ACHN (cell line): ENCODE measurements at places on chromosomes 1 and 21.

DNA sequence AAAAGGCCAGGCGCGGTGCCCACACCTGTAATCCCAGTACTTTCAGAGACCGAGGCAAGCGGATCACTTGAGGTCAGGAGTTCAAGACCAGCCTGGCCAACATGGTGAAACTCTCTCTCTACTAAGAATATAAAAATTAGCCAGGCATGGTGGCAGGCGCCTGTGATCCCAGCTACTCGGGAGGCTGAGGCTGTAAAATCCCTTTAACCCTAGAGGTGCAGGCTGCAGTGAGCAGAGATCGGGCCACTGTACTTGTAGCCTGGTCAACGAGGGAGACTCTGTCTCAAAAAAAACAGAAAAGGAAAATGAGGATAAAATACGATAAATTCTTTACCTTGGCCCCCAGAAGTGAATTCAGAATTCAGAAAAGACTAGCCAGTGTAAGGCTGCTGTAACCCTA, 1.6 kb downstream of the TMEM50B start:
- DNase-seq = no peak

DNA sequence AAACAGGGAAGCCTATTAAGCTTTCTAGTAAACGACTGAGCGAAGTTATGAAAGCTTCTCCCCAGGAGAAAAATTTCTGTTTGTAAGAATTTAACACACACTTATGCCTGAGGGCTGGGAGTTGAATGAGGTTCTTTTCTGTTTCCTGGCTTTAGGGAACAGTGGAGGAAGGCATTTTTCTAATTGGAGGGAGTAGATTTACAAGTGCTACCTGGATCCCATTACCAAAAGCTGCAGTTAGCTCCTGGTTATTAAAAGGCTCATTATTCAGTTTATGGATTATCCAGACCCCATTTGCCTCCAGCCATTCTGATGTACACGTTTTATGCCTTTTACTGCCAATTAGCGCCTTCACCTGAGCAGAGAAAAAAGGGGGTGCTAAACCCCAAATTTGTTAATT, 7.5 kb downstream of the ST6GALNAC3 start:
- DNase-seq = no peak

DNA sequence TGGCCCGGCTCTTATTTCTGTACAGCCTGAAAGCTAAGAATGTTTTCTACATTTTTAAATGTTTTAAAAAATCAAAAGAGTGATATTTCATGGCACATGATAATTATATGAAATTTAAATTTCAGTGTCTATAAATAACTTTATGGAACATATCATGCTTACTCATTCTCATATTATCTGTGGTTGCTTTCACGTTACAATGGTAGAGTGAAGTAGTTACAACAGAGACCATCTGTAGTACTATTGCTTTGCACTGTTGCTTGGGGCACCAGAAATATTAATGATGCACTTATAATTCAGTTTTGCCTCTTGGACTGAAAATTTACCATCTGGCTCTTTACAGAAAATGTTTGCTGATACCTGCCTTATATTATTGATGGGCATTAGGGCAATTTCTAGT, 481.6 kb downstream of the PLPP3 start:
- no peak for DNase-seq

- no peak for DNase-seq
Measured at GRCh38 chr1:67761091-67761490, 72.2 kb downstream of the GNG12 start.

- DNase-seq = no peak
Measured at GRCh38 chr21:21076491-21076890, 78.3 kb downstream of the NCAM2 start.

- no peak for DNase-seq
Measured at GRCh38 chr1:73860421-73860950, 337.5 kb downstream of the LRRIQ3 start.

DNA sequence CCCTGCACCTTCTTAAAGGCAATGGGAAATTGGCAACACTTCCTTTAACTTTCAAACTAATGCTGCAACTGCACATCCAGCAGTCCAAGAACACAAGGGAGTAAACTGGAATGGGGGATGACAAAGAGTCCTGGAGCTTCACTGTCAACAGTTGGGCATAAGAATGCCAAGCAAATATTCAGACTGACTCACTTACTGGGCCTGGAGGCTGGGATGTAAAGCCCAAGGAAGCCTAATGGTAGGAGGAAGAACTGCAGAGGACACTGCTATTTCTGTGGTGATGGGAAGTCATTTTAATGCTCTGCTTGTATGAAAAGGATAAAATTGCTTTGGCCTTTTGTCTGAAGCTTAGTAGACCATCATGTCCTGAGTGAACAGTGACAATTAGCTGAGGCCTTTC, 15.7 kb upstream of the DMRTA2 start:
- DNase-seq = no peak

GRCh38 chr1:237705462-237705861, 185.3 kb downstream of the ZP4 start:
- no peak for DNase-seq

DNA sequence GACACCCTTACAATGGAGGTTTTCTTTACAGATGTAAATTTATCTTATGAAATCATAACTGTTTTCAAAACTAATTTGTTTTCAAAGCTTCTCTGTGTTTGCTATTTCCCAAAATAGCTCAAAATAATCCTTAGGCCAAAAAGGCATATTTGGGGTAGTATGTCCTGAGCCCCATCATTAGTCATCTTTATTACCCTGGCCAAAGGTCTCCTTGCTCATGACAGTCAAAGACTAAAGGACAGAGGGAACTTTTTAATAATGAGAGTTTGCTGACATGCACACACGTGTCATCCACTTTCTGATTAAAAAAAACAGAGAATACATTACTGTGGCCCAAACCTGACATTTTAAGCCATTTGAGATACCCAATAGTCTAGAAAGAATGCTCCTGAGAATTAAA, 221.9 kb upstream of the DUSP10 start:
- no peak for DNase-seq

- no peak for DNase-seq
Measured at GRCh38 chr21:38965910-38966504, 160.3 kb downstream of the ETS2 start.

GRCh38 chr1:227577500-227577899, 14.1 kb downstream of the ZNF678 start:
- no peak for DNase-seq

- no peak for DNase-seq
Measured at GRCh38 chr1:54879872-54880271, 7.1 kb downstream of the DHCR24 start.

- no peak for DNase-seq
Measured at GRCh38 chr1:73766786-73767348, 431.1 kb downstream of the LRRIQ3 start.

- no peak for DNase-seq
Measured at GRCh38 chr1:82367456-82367855, 566.7 kb downstream of the ADGRL2 start.

DNA sequence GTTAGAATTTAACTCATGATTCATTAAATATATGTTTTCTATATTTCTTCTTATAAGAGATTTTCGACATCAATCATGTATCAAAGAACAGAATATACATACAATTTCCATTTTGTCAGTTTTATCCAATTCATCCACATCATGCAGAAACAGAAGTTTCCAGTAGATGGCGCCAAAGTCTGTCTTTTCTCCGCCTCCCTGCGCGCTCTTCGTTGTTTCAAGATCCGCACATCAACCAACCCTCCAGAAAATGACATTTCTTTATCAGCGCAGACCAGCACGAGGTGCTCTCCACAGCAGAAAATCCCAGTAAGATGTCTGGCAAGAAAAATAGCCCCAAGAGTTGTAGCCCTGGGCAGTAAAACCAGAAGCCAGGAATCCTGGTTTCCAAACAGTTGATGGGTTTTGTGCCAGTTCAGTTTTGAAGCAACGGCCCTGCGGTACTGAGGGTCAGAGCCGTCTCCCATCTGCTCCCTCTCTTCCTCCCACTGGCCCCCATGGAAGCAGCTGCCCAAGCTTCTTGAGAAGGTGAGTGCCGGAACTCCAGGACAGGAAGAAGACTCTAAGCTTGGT, 38.6 kb upstream of the GPR137B start:
- DNase-seq = peak; percentile 60

DNA sequence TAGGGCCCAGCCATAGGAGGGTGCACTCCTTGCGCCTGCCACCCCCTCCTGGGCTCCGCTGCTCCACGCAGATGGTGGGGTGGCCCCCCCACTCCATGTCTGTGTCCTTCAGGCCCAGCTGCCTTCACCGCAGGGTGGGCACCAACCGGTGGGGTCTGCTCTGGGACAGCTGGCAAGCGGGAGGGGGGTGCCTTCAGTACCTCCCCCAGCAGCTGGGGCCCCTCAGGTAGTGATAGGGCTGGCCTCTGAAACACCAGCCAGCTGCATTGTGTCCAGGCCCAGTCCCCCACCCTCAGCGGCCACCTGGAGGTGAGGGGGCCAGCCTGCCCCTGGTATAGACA, 360 bp downstream of the GJC2 start:
- no peak for DNase-seq

DNA sequence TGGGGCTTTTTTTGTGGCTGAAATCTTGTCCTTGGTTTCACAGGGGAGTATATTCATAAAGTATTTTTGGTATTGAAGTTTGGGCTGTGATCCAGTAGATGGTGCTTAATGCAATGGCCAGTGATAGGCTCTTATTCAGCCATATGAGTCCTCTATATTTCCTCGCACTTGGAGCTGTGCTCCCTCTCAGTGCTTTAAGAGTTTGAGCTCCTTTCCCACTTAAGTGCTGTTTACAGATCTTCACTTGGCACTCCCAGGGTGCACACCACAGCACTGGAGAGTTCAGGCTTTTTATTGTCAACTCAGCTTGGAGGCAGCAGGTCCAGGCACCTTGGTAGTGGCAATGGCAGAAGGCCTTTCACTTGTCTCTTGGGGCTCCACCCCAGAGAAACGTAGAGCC, 54.9 kb downstream of the DRAM2 start:
- DNase-seq = no peak

GRCh38 chr1:56908619-56909221, 54.1 kb downstream of the C8A start:
- DNase-seq = no peak

- no peak for DNase-seq
Measured at GRCh38 chr1:9449976-9450696, 89.1 kb upstream of the SLC25A33 start.

- no peak for DNase-seq
Measured at GRCh38 chr1:26317612-26318337, at the start of gene CD52. Gene CD52, plus strand, starts transcription at chr1:26317958. Its CDS starts 60 bp downstream, at chr1:26318018.

GRCh38 chr1:14878951-14879350, 274.6 kb upstream of the TMEM51 start:
- no peak for DNase-seq

GRCh38 chr1:41341772-41342562, 19.3 kb upstream of the FOXO6 start:
- no peak for DNase-seq

DNA sequence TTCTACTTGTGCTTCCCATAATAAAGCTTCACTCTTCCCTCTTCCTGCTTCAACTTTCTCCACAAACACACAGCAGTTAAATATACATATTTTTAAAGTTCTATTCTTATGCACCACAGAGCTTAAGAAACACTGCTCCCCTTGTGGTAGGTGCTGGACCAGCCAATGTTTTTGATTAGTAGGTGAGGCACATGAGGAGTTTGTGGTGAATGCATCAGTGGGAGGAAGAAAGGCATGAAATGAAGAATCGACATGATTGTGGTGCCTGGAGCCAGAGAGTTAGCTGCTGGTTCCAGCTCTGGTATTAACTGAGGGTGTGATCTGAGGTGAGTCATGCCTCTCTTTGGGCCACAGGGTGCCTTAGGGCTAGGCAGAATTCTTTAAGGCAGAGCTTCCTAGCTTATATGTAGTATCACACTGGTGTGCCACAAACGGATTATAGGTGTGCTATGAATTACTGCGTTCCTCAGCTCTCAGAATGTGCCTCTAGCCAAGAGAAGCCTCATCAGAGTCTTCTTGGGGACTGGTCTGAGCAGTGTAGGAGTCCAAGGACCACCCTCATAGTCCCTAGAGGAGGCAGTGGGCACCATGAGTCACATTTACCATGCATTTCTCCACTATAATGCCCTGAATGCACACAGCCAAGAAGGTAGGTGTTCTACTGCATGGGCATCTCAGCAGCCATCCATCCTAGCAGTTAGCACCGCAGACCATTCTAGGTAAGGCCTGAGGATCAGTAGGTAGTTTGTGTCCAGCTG, 97.4 kb upstream of the SGIP1 start:
- peak; percentile 54 for DNase-seq

- DNase-seq = no peak
Measured at GRCh38 chr1:94670273-94670672, 128.7 kb upstream of the F3 start.

GRCh38 chr1:3711780-3712451, 40.3 kb upstream of the CCDC27 start:
- DNase-seq = no peak

GRCh38 chr1:188514917-188515316, 1686.2 kb downstream of the PLA2G4A start:
- no peak for DNase-seq

GRCh38 chr21:38221594-38221993, 35.2 kb upstream of the KCNJ15 start:
- DNase-seq = peak; percentile 12

- DNase-seq = no peak
Measured at GRCh38 chr1:210070531-210070930, 132.5 kb downstream of the SYT14 start.
